Thyroid gland (tissue), 4 donors: ENCODE measurements at places on chromosomes 5 and 9. TPM values are rescaled to one million over a fixed set of nuclear protein-coding genes. Genes with fewer than 3 reads are reported as not detected.

DNA sequence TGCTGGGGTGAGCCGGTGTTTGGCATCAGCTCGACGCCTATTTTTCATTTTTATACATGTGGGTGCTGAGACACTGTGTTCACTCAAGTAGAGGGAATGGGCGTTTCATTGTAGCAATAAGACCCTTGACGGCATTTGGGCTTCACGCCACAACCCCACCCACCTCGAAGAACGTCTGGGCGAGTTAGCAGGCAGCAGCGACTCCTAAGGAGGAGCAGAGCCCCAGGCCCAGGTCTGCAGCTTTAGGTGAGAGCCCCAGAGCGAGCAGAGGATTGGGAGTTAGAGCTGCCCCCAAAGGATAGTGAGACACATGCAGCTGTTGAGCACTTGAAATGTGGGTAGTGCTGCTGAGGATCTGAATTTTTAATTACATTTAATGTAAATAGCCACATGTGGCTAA is 1.6 kb upstream of the ZFP62 start:
- H3K27me3 ChIP-seq: no peaks in the 10 kb centered on the region
- peaks cover 7% of the 10 kb centered on the region for H3K4me1 ChIP-seq
- H3K36me3 ChIP-seq: no peaks in the 10 kb centered on the region
- DNase-seq: no peak
- no peak overlapping the region for H3K4me3 ChIP-seq
- no peak overlapping the region for H3K27ac ChIP-seq

DNA sequence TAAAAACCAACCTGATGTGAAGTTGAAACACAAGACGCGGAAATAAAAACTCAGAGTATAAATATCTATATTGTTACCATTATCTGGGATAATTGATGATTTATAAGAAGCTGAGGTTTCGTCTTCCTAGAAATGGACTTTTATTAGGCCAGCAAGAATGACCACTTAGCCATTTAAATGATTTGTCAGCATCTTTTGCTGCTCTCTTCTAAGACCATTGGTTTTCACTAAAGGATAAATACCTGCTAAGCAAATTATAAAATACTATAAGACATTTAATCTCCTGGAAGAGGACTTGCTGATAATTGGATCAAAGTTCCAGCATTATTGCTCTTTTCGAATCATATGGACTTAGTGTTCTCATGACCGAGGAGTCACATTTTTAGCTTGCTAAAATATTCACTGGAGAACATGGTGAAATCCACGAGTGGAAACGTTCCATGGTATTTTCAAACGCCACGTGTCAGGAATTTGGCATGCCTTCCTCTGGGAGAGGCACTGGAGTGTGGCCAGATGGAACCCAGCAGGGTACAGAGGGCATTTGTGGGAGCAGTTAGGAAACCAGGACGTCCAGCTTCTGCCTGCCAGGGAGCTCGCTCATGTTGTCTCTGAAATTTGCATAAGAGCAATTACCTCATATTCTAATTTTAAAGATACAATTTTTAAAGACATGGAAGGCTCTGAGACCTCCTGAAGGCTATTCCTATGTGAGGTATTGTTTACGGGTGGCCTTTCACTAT is 43.1 kb downstream of the TNFAIP8 start:
- no peaks in the 10 kb centered on the region for H3K27me3 ChIP-seq
- H3K36me3 ChIP-seq: no peaks in the 10 kb centered on the region
- DNase-seq: peak; percentile 89
- peak overlapping the region; percentile 73 for H3K27ac ChIP-seq
- H3K4me1 ChIP-seq: peaks cover 17% of the 10 kb centered on the region

DNA sequence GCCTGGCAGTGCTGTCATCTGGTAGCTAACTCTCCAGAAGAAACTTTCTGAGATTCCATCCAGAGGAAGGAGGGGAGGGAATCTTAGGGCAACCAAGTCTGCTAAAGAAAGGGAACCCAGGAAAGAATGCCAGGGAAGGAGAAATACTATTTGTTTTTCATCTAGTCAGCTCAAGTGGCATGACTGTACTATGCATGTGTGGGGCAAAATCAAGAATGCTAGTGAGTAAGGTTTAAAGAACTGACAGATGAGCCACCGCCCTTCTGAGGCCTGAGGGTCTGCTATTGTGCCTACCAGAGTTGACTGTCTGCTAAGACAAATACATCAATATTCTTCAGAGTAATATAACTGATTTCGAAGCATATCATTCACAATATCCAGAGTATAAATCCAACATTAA is 204.2 kb downstream of the SLC12A2 start:
- DNase-seq: no peak
- H3K27ac ChIP-seq: no peak overlapping the region
- H3K4me3 ChIP-seq: no peak overlapping the region
- H3K36me3 ChIP-seq: no peaks in the 10 kb centered on the region

DNA sequence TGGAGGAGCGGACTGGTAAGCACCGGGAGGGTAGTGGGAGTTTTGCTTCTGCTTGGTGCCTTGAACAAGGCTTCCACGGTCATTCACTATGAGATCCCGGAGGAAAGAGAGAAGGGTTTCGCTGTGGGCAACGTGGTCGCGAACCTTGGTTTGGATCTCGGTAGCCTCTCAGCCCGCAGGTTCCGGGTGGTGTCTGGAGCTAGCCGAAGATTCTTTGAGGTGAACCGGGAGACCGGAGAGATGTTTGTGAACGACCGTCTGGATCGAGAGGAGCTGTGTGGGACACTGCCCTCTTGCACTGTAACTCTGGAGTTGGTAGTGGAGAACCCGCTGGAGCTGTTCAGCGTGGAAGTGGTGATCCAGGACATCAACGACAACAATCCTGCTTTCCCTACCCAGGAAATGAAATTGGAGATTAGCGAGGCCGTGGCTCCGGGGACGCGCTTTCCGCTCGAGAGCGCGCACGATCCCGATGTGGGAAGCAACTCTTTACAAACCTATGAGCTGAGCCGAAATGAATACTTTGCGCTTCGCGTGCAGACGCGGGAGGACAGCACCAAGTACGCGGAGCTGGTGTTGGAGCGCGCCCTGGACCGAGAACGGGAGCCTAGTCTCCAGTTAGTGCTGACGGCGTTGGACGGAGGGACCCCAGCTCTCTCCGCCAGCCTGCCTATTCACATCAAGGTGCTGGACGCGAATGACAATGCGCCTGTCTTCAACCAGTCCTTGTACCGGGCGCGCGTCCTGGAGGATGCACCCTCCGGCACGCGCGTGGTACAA is 556 bp downstream of the PCDHGC3 start:
- H3K36me3 ChIP-seq: no peaks in the 10 kb centered on the region
- peak overlapping the region; percentile 77 for H3K27ac ChIP-seq
- H3K4me3 ChIP-seq: peak overlapping the region; percentile 71
- no peaks in the 10 kb centered on the region for H3K27me3 ChIP-seq
- peaks cover 14% of the 10 kb centered on the region for H3K4me1 ChIP-seq

- H3K27me3 ChIP-seq: no peaks in the 10 kb centered on the region
- H3K4me1 ChIP-seq: no peaks in the 10 kb centered on the region
- H3K4me3 ChIP-seq: no peak overlapping the region
- H3K27ac ChIP-seq: no peak overlapping the region
- H3K36me3 ChIP-seq: no peaks in the 10 kb centered on the region
Measured at GRCh38 chr5:60395712-60396329, 304.1 kb downstream of the DEPDC1B start.

DNA sequence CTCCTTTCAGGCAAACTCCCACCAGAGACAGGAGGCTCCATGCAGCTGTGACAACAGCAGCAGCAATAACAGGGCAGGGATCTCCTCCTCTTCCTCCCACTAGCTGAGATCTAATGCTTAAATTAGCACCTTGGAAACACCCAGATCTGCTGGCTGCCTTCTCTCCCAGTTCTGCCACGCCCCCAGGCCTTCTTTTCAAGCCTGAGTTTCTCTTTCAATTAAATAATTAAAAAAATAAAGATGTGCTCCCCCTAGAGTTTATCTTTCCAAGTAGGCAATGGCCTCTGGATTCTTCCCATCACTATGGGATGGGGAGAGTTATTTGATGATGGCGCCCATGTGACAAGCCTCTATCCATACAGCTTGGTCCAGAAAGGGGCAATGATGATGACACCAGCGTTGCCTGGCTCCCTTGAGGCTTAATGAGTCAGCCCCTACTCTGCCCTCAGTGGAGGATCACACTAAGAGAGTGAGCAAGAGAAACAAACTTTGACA is 3.8 kb downstream of the FAM219A start:
- H3K4me1 ChIP-seq: peaks cover 23% of the 10 kb centered on the region
- no peak overlapping the region for H3K4me3 ChIP-seq
- H3K27ac ChIP-seq: no peak overlapping the region
- no peak for DNase-seq
- no peaks in the 10 kb centered on the region for H3K36me3 ChIP-seq

LCN12 gene
- 85.0 TPM for total RNA-seq

FANCC gene
- 14.0 TPM for total RNA-seq

TAS2R1 gene
- 1.3 TPM for total RNA-seq

GCNT4 gene
- total RNA-seq: 1.3 TPM

LCP2 gene
- 7.3 TPM for total RNA-seq

PCDHGA10 gene
- total RNA-seq: 8.7 TPM

RNF183 gene
- not detected for total RNA-seq

SLC25A2 gene
- 4.5 TPM for total RNA-seq

C9orf153 gene
- total RNA-seq: 0.71 TPM
